Upper lobe of right lung (tissue), 1 donor: ENCODE measurements at places on chromosomes 16 and 17. TPM values are rescaled to one million over a fixed set of nuclear protein-coding genes. Genes with fewer than 3 reads are reported as not detected.

DNA sequence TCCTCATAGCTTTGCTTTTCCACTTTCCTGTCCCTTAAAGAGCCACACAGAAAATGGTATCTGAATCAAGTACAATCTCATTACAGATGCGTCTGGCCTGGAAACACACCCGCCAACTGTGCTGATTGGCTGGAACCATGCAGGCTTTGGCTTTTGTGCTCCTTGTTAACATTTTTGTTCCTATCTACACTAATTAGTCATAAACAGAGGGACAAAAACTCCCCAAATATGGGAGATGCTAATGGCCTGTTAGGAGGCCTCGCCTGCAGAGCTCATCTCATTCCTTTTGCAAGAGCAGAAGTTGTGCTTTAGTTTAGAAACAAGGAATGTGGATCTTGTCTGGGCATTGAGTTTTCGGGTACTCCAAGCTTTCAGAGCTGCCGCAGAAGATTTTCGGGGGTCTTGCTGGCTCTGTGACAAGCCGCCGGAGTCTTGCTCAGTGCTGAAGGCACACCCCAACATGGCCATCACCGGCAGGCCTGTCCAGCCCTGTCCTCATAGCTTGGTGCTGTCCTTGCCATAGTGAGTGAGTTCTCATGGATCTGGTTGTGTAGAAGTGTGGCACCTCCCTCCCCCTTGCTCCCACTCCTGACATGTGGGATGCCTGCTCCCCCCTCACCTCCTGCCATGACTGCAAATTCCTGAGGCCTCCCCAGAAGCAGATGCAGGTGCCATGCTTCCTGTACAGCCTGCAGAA lies 69.8 kb downstream of the METRNL start:
- no peaks in the 10 kb centered on the region for H3K27me3 ChIP-seq
- H3K4me1 ChIP-seq, result peaks cover 8% of the 10 kb centered on the region
- no peak overlapping the region for H3K4me3 ChIP-seq
- no peak for DNase-seq
- no peaks in the 10 kb centered on the region for H3K36me3 ChIP-seq

- H3K27ac ChIP-seq, result no peak overlapping the region
- H3K4me3 ChIP-seq, result no peak overlapping the region
- peak; percentile 58 for DNase-seq
- H3K36me3 ChIP-seq, result peaks cover 40% of the 10 kb centered on the region
These were observed 67.4 kb upstream of the CHMP6 start for GRCh38 chr17:80924111-80924806.

DNA sequence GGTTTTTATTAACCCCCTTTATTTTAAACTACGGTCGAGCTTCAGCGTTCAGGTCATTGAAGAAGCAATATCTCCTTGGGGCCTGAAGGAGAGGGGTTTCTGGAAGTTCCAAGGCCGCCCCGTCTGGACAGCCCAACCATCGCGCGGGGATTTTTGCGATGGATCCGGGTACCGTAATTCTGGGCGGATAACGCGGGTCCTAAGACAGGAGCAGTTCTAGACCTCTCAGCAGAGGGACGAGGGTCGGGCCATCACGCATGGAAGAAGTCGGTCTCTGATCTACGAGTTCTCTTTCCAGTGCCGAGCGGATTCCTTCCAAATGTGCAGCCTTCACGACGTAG lies 3.6 kb downstream of the BORCS6 start:
- H3K27ac ChIP-seq, result peak overlapping the region; percentile 80
- H3K4me3 ChIP-seq, result peak overlapping the region; percentile 75
- no peaks in the 10 kb centered on the region for H3K27me3 ChIP-seq

- no peaks in the 10 kb centered on the region for H3K27me3 ChIP-seq
- no peak overlapping the region for H3K4me3 ChIP-seq
- peaks cover 48% of the 10 kb centered on the region for H3K4me1 ChIP-seq
- no peak for DNase-seq
- H3K27ac ChIP-seq, result no peak overlapping the region
These were observed 4.4 kb upstream of the TMEM204 start for GRCh38 chr16:1528921-1529537.

- no peak for DNase-seq
- no peak overlapping the region for H3K4me3 ChIP-seq
- no peaks in the 10 kb centered on the region for H3K4me1 ChIP-seq
- H3K27me3 ChIP-seq, result no peaks in the 10 kb centered on the region
These were observed 89.9 kb upstream of the C16orf82 start for GRCh38 chr16:26976873-26977272.

CDC6 gene
- 1.4 TPM for total RNA-seq

DNA sequence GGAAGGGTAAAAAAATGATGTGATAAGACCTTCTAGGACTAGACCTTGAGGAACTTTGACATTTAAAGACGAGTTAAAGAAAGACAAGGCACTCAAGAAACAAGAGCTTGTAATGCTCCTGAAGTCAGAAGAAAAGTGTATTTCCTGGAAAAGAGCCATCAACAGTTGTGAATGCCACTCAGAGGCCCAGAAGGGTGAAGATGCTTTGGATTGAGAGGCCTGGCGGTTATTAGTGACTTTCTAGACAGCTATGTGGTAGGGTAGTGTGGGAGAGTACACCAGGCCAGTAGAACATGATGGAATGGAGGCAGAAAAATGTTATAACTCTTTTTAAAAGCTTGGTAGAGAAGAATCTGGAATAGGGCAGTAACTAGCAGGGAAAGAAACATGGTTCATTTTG lies 34.1 kb upstream of the ANKFN1 start:
- no peaks in the 10 kb centered on the region for H3K36me3 ChIP-seq
- H3K27ac ChIP-seq, result no peak overlapping the region
- no peaks in the 10 kb centered on the region for H3K4me1 ChIP-seq
- no peak for DNase-seq

SP2 gene
- 16.9 TPM for total RNA-seq

DNA sequence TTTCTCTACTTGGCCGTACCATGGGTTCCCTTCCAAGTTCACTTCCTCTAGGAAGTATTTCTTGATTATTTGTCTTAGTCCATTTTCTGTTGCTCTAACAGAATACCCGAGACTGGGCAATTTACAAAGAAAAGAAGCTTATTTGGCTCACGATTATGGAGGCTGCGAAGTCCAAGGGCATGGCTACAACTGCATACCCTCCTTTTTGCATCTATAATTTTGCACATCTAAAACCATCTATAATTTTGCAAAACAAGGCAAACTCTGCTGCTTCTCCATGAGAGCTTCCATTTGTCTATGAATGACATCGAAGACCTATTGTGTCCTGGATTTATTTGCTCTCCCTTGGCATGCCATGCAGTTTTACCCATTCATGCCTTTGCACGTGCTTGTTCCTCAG lies 27.6 kb upstream of the RGS9 start:
- no peak overlapping the region for H3K27ac ChIP-seq
- DNase-seq, result no peak
- H3K36me3 ChIP-seq, result no peaks in the 10 kb centered on the region
- no peaks in the 10 kb centered on the region for H3K27me3 ChIP-seq
